NCI-H510A (cell line): ENCODE measurements at places on chromosomes 4 and X.

DNA sequence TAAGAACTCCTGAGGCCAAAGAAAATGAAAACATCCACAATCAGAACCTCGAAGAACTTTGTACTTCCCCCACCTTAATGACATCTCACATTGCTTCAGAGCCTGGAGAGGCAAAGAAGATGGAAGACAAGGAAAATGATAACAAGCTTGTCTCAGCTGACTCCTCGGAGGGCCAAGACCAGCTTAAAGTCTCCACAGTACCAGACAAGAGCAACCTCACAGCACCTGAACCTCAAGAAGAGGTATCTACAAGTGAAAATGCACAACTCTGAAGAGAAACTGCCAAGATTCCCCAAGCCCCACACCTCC, 97.5 kb downstream of the HNRNPD start:
- DNase-seq = no peak

GRCh38 chr4:30727409-30727808, 7.2 kb downstream of the PCDH7 start:
- no peak for DNase-seq

- no peak for DNase-seq
Measured at GRCh38 chr4:102022343-102022742, 231.8 kb downstream of the BANK1 start.

DNA sequence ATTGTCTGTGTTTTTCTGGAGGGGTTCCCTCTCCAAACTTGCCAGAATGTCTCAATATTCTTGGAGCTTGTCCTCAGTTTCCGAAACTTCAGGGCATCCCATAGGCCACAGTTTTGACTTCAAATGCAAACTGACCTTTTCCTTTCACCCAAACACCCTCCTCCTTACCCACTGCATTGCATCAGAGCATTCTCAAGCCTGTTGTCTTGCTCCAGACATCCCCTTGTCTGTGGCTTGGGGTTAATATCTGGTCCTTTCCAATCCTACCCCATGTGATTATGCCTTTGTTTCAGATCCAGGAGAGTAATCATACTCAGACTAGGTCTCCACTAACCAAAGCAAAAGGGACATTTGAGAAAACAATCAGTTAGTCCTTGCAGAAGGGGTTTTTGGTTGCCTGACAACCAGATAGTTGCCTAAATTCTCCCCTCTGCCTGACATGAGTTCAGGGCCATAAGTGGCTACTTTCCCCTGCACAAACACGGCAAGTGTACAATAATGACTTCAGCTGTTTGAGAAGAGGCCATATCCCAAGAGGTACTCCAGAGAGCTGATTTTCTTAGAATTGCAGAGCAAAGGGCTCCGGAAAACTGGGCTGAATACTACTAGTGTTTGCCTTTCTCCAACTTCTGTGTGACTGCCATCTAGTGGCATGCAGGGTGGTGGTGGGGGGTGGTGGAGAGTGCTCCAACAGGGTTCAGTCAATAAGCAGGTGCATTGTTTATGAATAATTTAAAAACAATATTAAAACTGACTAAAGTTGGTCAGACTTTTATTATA, 130.2 kb downstream of the CHRDL1 start:
- DNase-seq = no peak

- DNase-seq = no peak
Measured at GRCh38 chr4:181147416-181147951, 1095.7 kb upstream of the TENM3 start.

- no peak for DNase-seq
Measured at GRCh38 chr4:143358923-143359643, 22.4 kb downstream of the GAB1 start.

DNA sequence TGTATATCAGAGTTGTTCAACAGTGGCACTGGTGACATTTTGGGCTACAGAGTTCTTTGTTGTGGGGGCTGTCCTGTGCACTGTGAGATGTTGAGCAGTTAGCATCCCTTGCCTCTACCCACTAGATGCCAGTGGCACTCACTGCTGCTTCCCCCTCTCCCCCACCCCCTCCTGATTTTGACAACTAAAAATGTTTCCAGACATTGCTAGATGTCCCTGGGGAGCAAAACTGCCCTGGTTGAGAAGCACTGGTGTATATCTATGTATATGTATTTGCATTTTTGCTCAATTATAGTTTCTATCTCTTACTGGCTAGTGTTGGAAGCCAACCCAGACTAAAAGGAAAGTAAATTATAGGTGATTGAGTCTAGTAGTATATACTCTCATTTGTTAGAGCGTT, 2.4 kb downstream of the TMEM131L start:
- no peak for DNase-seq

- no peak for DNase-seq
Measured at GRCh38 chr4:138111462-138112000, 130.6 kb downstream of the SLC7A11 start.

DNA sequence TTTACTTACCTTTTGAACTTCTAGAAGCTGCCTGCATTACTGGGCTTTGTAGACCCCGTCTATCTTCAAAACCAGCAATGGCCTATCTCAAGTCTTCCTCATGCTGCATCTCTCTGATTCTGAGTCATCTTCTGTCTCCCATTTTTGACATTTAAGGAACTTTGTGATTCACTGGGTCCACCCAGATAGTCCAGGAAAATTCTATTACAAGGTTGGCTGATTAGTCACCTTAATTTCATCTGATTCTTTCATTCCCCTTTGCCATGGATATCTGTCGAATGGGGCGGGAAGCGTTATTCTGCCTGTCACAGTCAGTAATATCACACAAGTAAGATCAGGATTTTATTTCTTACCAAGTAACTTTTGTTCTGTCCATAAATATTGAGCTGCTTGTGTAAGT, 618.0 kb downstream of the CCSER1 start:
- no peak for DNase-seq

GRCh38 chr4:65552057-65552456, 118.2 kb downstream of the EPHA5 start:
- DNase-seq = no peak

GRCh38 chrX:13511241-13511943, 58.0 kb upstream of the EGFL6 start:
- no peak for DNase-seq

DNA sequence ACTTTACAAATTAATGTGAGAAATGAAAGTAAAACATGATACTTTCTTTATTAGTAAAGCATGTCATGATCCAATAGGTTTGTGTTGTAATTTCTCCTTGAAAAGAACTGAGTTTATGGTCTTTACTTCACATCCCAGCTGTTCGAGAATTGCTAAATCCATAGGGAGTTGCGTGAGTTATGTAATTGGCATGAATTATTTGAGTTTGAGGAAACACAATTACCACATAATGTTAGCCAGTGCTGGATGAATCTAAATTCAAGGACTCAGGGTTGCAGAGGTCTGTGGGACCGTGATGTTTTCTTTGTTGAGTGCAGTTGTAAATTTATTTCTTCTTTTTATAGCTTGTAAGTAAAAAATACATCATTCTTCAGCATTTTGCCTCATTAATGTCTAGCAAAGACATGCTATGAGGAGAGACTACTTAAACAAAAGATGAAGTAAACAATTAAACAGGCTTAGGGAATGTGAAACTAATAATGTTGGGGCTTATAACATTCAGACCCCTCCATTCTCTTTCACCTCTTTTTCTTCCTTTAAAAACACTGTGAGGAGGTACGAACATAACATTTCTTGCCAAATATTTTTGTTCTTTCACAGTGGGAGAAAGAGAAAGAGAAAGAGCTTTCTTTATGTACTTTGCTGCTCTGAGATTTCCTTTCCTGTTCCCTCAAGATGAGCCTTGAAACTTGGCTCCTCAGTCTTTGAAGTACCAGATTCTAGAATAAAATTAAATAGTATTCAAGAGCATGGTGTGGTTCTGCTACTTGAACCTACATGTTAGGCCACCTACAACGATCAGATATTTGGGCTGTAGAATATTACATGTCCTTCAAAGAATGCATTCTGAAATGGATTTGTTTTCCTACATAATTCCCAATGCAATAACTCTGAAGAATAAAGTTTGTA, 159.6 kb upstream of the ANK2 start:
- no peak for DNase-seq

DNA sequence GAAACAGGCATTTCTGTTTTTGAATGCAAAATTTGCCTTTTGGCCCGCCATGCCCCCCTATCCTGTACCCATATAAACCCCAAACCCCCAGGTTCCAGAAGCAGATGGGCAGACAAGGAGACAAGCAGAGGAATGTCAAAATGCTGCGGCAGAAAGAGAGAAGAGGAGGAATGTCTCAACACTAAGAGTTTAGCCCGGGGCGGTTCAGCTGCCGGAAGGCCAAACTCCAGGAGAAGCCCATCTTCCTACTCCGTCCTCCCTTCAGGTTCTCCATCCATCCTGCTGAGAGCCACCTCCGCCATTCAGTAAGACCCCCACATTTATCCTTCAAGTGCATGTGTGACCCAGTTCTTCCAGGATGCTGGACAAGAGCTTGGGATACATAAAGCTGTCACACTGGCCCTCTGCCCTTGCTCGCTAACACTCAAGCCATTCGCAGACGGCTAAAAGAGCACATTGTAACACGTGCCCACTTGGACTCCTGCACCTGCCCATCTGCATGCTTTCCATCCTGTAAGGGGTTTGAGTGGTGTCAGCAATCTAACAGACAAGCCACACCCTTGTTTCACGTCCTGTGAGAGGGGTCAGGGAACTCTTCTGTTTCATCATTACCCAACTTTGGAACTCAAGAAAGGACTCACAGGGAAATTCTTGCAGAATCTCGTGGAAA, 31.3 kb downstream of the TLR10 start:
- peak; percentile 26 for DNase-seq

GRCh38 chrX:129158505-129158904, 364.8 kb downstream of the SMARCA1 start:
- DNase-seq = no peak

GRCh38 chr4:7596918-7597606, 162.3 kb upstream of the PSAPL1 start:
- DNase-seq = no peak

- DNase-seq = peak; percentile 77
Measured at GRCh38 chr4:99563310-99564186, at the start of gene TRMT10A. TSS of gene TRMT10A (minus strand) at chr4:99564039. CDS start at chr4:99559338, 4,701 bp downstream.

GRCh38 chr4:72701987-72702819, 133.2 kb upstream of the ADAMTS3 start:
- DNase-seq = peak; percentile 29

DNA sequence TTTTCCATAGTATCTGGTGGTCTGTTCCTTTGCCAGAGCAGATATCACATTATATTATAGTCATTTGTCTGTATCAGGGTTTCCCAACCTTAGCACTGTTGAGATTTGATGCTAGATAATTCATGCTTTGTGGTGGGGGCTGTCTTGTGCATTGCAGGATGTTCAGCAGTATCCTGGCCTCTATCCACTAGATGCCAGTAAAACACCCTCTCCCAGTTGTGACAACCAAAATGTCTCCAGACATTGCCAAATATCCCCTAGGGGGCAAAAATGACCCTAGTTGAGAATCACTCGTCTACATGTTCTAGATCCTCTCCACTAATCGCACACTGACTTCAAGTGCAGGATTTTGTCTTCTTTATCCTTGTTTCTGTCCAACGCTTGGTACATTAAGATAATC, 160.8 kb downstream of the FANCB start:
- DNase-seq = no peak

DNA sequence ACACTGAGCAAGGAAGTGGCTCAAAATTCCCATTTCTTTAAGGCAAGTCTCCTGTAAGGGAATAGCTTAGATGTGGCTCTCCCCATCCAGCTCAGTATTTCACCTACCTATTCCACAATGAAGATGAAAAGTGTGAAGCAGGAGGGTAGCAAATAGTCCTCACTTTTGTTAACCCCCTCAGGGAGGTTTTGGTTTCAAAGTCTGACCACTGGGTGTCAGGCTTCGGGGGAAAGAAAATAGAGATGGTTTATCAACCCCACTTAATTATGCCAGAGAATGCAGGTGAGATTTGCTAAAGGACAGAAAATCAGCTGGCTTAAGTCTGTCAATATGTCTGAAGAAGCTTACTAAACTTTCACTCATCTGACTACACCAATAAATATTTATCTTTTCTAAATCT, 69.5 kb downstream of the DHX15 start:
- DNase-seq = no peak

- no peak for DNase-seq
Measured at GRCh38 chr4:163157157-163157556, 9.5 kb downstream of the NAF1 start.

GRCh38 chr4:6568689-6569332, 6.2 kb upstream of the MAN2B2 start:
- DNase-seq = no peak

GRCh38 chrX:46838974-46839480, 2.2 kb downstream of the RP2 start:
- no peak for DNase-seq

DNA sequence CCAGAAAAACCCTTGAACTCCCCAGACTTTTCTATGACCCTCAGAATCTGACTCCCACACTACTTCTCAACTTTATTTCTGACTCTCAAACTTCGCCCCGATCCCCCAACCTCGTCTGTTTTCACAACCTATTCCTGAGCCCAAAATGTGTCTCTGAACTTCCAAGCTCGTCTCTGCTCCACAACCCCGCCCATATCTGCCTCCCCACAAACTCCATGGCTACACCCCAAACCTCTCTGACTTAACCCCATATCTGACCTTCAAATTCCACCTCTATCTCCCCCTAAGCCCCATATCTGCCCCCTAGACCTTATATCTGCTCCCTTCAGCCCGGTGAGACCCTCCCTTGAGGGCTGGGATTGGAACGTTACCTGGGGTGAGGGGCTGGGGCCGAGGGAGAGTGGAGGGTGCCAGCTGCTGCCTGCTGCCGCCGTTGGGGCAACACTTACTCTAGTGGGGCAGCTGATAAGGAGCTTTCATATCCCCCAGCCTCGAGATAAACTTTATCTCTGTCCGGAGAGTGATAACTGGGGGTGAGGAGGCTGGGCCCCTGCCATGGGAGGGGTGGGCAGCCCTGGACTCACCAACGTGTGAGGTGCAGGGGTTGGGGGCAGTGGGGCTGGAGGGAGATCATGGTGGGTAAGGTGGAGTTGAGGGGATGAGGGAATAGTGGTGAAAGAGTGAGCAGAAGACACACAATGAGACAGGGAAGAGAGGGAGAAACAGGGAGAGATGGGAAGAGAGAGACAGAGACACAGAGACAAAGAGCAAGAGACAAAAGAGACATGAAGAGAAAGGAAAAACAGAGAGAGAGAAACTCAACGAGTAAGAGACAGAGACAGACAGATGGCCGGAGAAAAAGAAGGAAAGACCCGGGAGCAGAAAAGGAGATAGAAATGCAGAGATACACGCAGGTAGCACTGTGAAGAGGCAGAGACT, 1.4 kb downstream of the GATA1 start:
- DNase-seq = no peak

- no peak for DNase-seq
Measured at GRCh38 chrX:148556498-148556897, 56.1 kb downstream of the AFF2 start.

DNA sequence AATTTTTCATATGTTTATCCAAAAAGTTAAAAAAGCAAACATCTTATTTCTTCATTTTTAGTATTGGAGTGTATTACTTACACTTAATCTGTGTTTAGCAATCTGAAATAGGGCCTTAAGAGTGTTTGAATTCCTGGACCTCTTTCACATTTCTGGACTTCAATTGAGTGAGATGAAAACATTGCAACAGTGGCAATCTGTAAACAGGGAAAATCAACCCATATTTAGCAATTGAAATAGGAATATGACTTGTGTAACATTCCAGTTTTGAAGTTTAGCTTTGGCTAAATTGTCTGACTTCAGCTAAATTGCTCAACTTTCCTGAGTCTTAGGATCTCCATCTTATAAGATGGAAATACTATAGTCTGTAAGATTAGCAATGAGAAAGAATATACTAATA, 34.6 kb upstream of the FHL1 start:
- no peak for DNase-seq
